NCI-H1105 treated with DMSO at 0.1 percent for 48 hours (cell line): ENCODE measurements at places on chromosomes 7 and 10.

- no peak for DNase-seq
These were observed 23.0 kb downstream of the CDC123 start for GRCh38 chr10:12218991-12219390.

- DNase-seq, result no peak
These were observed 75.7 kb upstream of the NANOS1 start for GRCh38 chr10:118953598-118954393.

DNA sequence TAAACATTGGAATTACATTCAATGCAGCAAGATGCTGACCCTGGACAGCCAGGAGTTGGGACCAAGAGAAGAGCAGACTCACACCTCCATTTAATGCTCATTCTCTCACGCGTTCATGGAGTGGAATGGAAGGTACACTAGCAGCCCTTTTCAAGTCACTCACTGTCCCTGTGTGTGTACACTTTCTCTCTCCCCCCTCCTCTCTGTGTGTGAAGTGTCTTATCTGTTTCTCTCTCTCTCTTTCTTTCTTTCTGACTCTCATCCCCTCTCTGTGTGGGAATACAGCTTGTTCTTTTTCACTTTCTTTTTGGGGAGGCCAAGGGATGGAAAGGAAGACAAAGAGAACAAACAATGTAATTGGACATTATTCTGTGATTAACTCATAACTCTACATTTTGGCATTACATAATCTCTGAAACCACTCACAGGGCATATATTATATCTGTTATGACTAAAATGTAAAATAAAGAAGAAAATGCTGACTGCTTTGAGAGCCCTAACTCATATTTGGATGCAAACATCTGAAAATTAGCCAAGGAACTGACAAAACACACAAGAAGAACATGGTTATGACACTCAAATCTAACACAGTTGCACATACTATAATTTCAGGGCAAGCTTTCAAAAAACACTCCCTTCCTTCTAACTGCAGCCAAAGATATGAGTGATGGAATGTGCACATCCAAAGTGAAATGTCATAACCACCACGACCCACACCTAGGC lies 188.8 kb downstream of the PARD3 start:
- no peak for DNase-seq

DNA sequence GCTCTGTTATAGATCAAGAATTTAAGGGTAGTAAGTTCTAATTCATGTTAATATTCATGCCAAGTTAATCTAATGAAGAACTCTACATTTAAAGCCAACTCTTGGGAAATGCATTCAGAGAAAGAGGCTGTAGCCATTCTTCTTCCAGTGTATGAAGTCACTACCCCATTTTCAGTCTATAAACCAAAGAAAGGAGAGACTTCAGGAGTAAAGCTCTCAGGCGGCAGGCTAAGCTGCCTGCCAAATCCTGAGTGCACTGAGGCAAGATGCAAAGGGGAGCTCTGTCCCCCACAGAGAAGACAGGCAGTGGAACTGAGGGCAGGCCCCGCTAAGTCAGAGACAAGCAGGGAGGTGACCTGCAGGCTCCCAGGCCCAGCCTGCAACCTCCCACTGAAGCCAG lies 41.5 kb downstream of the SLIT1 start:
- DNase-seq, result no peak

DNA sequence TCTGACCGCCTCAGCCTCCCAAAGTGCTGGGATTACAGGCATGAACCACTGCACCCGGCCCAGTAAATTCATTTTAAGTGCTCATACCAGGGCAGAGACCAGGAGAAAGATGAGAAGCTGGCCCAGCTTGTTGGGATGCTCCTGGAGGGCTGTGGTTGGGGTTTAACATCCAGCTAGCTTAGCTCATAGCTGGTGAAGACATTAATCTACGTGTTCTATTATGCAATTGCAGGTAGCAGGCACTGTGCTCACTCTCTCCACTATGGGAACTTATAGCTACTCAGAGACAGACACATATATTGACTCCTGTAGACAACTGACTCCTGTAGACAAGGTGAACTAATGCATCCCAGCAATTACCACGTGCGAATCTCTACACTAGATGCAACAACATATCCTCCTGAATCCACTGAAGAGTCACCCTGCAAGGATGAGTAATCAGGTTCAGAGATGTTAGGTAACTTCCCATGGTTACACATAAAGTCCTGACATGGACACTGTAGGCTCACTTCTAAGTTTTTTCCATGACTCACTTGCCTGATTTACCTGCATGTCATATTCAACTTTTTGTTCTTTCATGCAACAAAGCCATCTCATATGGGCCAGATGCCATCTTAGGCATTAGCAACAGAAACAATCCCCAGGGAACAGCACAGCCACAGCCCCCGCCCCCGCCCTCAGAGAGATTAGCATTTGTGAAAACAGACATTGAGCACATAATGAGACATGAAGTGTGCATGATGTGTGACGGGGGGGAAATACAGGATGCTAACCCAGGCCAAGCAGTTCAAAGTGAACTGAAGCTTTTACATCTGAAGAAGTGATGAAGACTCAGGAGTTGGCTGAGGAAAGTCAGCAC lies 37.2 kb downstream of the ERLIN1 start:
- no peak for DNase-seq
